ENCODE measurements at places on chromosomes 11 and 22. TPM values are rescaled to one million over a fixed set of nuclear protein-coding genes. Genes with fewer than 3 reads are reported as not detected.

The PTGDR2 gene
- polyA plus RNA-seq = 0.08 TPM

The FOLR1 gene
- not detected for polyA plus RNA-seq

The TSSK2 gene
- not detected for polyA plus RNA-seq

The OLFML1 gene
- 1.5 TPM for polyA plus RNA-seq

The NOX4 gene
- not detected for polyA plus RNA-seq

The EPS8L2 gene
- polyA plus RNA-seq = 170 TPM

The TIGD3 gene
- polyA plus RNA-seq = 1.7 TPM

The P2RY2 gene
- not detected for polyA plus RNA-seq

The ROBO4 gene
- not detected for polyA plus RNA-seq

All from Purkinje cell (primary cell).